A673 (cell line): ENCODE measurements at places on chromosomes 3 and 15.

DNA sequence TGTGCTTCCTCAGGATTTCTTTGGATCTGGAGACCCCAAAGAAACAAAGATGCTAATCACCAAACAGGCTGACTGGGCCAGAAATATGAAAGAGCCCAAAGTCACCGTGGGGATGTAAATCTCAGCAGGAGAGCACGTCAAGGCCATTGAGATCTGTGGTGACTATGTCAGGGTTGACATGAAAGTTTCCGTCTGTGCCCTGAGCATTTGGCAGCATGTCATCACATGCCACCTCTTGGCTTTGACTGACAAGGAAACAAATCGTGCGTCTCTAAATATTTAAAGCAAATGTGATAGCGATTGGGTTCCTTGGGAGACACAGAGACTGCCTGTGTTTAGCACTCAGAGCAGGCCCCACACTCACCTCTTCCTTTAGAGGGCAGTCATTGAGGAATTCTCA is 35.2 kb downstream of the EFCAB12 start:
- DNase-seq: no peak

- DNase-seq: no peak
These were observed 85.7 kb downstream of the ATP2B2 start for GRCh38 chr3:10419637-10420232.

GRCh38 chr3:184728010-184728527 is 16.2 kb upstream of the MAGEF1 start:
- DNase-seq: no peak

DNA sequence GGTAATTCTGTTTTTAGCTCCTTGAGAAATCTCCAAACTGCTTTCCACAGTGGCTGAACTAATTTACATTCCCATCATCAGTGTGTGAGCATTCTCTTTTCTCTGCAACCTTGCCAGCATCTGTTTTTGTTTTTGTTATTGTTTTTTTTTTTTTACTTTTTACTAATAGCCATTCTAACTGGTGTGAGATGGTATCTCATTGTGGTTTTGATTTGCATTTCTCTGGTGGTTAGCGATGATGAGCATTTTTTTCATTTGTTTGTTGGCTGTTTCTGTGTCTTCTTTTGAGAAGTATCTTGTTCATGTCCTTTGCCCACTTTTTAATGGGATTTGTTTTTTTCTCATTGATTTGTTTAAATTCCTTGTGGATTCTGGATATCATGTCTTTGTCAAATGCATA is 129.7 kb upstream of the ABHD17C start:
- no peak for DNase-seq

DNA sequence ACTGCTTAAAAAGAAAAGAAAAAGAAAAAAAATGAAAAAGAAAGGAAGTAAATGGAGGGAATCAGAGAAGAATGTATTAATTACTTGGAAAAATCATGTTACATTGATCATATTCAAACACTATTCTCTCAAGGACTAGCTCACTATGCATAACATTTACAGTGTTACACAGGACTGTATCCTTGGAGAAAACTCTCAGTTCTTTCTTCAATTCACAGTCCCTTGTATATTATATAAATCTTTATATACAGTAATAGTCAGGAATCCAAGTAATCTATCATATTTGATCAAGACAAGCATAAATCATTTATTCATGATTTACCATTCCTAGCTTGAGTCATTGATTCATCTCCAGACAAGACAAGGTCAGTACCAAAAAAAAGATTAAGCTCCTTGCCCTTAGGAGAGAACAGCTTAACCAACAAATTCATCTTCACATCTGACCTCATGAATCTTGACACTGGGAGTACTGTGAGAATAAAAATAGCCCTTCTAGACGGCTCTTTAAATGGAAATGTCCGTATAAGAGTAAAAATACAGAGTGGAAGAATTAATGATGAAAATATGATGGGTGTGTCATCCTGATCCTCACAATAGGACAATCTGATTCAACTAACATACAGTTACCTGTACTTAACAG is 980.4 kb downstream of the NAALADL2 start:
- DNase-seq: no peak

GRCh38 chr15:55327387-55327786 is 8.4 kb downstream of the PIGB start:
- no peak for DNase-seq

- DNase-seq: peak; percentile 58
These were observed 33.0 kb downstream of the HSPBAP1 start for GRCh38 chr3:122760453-122761271.

- no peak for DNase-seq
These were observed 168.2 kb upstream of the NR2F2 start for GRCh38 chr15:96162322-96162721.

- peak; percentile 75 for DNase-seq
These were observed 73.8 kb downstream of the TLE3 start for GRCh38 chr15:70023769-70024491.

GRCh38 chr3:197417911-197418618 is 119.7 kb upstream of the DLG1 start:
- no peak for DNase-seq

GRCh38 chr3:142817897-142818296 is 71.0 kb downstream of the PCOLCE2 start:
- no peak for DNase-seq

DNA sequence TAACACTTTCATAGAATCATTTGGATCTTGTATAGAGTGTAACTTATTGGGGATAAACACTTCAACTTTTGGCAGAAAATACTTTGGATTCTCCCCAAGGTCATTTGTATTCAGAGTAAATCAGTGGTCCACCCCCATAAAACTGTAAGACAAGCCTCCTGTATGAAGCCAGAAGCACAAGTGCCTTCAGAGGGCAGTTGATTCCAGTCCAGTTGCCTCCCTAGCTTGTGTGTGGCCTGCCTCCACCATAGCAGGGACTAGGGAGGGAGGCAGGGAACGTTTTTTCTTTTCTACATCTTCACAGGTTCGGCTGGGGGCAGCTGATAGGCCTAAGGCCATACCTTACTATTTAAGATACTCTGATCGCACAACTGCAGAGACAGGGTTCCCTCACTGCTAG is 11.6 kb downstream of the GORASP1 start:
- no peak for DNase-seq

DNA sequence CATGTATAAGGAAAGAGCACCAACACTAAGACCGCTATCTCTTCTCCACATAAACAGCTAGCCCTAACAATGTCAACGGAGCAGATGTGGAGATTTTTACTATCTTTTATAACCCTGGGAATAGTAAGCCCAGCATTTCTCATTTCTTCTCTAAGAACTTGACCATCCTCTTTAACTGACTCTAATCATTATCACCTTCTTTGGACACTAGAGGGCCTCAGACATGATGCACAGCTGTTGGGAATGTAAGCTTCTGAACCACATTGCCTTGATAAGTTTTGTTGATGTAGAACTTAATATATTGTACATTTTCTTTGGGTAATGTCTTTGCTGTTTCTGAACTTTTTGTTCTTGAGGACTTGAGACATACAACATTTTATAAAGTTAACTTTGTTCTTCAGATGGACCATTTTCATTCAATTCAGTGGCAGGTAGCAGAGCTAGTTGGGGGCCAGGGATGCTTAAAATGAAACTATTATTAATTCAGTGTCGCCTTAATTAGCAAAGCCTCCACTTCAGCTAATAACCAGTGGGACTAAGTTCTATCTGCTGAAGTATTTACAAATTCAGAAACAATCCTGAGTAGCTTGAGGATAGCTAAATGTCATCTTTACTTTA is 9.6 kb upstream of the TAGLN3 start:
- DNase-seq: peak; percentile 71

DNA sequence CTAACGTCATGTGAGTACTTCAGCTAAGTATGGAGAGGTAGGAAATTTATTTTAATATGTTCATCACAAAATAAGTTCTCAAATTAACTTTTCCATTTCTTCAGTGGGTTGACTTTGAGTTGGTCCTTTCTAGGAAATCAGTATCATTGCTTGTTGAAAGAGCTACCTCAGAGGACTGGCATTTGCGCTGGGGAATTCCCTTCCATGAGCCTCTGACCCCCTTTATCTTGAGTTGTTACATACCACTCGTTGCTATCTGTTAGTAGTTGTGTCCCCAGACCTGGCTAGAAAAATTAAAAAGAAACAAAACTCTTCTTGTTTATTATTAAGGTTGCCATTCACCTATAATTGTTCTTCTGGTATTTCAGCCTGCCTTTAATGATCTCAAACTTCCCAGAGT is 96.8 kb upstream of the ROBO2 start:
- no peak for DNase-seq

GRCh38 chr3:70822669-70823068 is 510.2 kb upstream of the MDFIC2 start:
- DNase-seq: peak; percentile 21

- DNase-seq: no peak
These were observed 86.0 kb upstream of the NDN start for GRCh38 chr15:23773093-23773492.

- DNase-seq: no peak
These were observed 28.3 kb downstream of the ALS2CL start for GRCh38 chr3:46664971-46665762.

GRCh38 chr3:195147649-195148080 is 123.3 kb downstream of the XXYLT1 start:
- DNase-seq: no peak

DNA sequence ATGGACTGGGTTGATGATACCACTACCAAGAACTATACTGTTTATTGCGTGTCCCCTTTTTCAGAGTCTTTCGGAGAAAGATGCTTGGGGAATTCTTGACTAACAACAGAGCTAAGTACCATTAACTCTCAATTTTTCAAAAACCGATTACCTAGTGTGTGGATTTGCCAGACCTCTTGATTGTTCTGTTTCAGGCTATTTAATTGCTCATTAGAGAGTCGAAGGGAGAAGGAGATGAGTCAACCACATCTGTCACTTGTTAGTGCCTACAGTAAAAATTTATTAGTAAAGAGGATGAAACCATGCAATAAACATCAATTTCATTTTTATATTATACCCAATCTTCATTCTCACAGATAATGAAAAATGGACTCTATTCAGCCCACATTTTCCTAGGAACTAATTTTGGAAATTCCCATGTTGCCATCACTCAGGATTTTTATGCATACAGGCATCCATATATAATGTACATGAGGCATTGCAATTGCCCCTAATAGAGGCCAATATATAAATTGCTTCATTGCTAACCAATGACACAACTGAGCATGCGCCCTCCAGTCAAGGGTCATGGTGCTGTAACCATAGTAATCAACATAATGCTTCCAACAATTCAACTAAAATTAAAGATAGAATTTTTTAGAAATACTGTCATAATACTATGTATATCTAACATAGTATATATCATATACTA is 541.7 kb downstream of the TBL1XR1 start:
- DNase-seq: no peak

- no peak for DNase-seq
These were observed 81.6 kb downstream of the TNIK start for GRCh38 chr3:171378586-171378985.

DNA sequence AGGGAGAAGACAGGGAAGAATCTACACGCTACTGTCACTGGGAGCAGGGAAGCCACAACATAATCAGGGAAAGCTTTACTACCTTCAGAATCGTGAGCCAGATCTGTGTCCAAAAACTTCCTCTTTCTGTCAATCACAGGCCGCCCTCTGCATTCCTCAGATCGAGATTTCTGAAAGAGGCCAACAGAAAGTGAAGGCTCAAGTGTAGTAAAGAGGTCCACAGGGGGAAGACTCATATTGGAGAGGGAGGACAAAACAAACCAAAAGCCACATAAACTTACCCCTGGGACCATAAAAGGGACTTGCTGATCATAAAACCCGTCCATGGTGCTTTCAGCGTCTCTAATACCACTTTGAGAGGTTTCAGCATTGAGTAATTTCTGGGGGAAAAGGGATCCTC is 3.3 kb downstream of the ETV5 start:
- DNase-seq: peak; percentile 29

GRCh38 chr3:18735005-18735404 is 309.9 kb upstream of the SATB1 start:
- no peak for DNase-seq

- DNase-seq: no peak
These were observed 128.1 kb upstream of the IL12A start for GRCh38 chr3:159860269-159861116.

DNA sequence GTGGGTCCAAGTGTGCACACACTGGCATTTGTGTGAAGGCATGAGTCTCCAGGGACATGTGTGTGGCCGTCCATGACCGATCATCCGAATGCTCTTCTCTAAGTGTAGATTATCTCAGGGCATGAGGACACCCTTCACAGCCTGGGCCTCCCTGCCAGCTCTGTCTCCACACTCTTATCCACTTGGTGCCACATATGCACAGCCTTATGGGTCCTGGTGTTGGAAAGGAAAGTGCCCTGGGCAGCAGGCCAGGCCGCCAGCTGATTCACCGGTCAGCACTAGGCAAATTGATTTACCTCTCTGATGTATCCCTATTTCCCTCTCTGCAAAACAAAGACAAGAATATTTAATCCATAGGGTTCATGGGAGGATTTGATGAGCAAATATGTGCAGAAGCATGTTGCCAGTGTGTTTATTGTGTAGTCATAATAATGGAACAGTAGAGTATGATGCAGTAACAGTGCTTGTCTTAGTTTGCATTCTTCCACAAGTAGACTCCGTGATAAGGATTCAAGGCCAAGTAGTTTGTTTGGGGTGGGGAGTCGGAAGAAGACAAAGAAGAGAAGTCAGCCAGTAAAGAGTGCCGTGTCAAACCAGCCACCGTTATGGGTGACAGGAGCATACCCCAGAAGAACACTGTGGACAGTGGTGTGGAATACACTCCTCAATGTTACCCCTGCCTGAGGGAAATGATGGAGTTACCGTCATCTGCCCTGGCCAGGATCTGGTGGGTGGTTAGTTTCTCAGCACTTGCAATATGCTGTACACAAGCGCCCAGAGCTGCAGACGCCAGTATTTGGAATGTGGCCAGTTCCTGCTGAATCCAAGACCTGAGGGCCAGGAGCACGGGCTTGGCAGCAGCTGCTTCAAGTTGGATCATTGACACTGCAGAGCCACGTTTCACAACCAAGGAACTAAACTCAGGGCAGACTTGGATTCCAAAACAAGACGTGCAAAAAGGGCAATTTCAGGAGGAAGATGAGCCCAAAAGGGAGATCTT is 85.1 kb downstream of the MTHFS start:
- DNase-seq: no peak

GRCh38 chr3:108150200-108150599 is 59.4 kb upstream of the CD47 start:
- no peak for DNase-seq

DNA sequence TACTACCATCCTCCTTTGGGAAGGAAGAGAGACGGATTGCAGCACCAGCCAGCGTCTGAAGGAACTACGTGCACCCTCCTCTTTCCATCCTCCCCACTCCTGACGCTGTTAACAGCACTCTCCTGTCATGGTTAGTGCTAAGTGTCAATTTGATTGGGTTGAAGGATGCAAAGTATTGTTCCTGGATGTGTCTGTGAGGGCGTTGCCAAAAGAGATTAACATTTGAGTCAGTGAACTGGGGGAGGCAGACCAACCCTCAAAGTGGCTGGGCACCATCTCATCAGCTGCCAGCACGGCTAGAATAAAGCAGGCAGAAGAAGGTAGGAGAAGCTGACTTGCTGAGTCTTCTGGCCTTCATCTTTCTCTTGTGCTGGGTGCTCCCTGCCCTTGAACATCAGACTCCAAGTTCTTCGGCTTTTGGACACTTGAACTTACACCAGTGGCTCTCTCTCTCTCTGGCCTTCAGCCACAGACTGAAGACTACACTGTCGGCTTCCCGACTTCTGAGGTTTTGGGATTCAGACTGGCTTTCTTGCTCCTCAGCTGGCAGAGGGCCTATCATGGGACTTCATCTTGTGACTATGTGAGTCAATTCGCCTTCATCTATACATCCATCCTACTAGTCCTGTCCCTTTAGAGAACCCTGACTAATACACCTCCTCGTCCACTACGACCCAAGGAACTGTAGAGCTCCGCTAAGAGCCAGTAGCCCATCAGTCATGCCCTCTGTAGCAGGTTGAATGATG is 128.2 kb upstream of the HES1 start:
- peak; percentile 73 for DNase-seq

GRCh38 chr3:122940628-122941086 is 86.9 kb downstream of the SEMA5B start:
- DNase-seq: no peak
